ENCODE measurements at places on chromosomes 1 and 21.

DNA sequence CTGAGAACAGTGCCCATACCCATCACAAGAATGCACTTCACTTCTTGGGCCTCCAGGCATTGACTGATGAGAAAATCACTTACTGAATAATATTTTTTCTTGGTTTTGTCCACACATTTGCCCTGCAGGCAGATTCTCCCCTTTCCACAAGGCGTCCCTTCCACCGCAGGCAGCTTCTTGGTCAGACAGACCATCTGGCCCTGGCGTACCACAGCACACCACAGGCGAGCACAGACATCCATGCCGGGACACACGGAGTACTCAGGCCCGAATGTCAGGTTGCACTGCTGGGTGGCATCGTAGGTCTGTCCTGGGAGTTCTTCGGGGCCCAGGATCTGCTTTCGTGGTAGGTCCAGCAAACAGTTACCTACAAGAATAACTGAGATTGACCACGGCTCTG is 32.5 kb downstream of the ADAMTS5 start:
- no peak for DNase-seq

GRCh38 chr1:182149411-182149965 is 88.0 kb upstream of the ZNF648 start:
- peak; percentile 67 for DNase-seq

DNA sequence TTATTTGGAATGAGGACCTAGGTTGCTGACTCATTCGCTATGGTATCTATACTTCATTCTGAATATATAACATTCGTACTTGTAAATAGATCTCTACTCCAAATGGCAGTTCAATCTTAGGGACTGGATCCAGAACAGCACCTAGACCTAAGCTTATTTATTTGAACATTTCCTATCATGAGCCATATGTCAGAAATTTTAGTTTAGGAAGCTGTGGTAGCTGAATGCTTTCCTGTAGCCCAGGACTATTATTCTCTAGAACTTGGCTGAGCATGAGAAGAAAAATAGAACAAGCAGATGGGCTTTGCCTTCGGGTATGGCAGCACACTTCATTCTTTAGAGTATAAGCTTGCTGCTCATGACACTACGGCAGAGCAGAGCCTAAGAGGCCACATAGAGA is 1114.4 kb upstream of the B3GALT2 start:
- DNase-seq = no peak

- DNase-seq = no peak
Measured at GRCh38 chr1:226656601-226657277, 82.3 kb downstream of the ITPKB start.

DNA sequence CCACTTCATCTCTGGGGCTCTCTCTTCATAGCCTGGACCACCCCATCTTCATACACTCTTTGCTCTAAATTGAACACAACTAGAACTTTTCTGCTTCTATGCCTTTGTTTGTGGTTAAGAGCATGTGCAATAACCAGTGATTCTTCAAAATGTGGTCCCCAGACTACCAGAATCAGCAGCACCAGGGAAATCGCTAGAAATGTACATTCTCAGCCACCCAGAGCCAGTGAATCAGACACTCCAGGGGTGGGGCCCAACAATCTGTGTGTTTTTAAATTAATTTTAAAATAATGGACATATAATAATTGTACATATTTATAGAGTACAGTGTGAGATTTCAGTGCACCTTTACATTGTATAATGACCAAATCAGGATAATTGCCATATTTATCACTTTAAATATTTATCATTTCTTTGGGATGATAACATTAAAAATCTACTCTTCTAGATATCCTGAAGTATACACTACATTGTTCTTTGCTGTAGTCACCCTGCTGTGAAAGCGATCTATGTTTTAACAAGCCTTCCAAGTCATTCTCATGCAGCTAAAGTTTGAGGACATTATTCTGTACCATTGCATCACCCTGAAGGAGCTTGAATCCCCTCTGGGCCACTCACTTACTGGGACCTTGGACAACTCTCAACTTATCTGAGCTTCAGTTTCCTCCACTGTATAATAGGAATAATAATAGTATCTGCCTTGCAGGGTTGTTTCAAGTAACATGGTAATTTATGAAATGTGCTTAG is 10.8 kb downstream of the GRHL3 start:
- no peak for DNase-seq

GRCh38 chr1:39666772-39667171 is 5.1 kb downstream of the NT5C1A start:
- no peak for DNase-seq

DNA sequence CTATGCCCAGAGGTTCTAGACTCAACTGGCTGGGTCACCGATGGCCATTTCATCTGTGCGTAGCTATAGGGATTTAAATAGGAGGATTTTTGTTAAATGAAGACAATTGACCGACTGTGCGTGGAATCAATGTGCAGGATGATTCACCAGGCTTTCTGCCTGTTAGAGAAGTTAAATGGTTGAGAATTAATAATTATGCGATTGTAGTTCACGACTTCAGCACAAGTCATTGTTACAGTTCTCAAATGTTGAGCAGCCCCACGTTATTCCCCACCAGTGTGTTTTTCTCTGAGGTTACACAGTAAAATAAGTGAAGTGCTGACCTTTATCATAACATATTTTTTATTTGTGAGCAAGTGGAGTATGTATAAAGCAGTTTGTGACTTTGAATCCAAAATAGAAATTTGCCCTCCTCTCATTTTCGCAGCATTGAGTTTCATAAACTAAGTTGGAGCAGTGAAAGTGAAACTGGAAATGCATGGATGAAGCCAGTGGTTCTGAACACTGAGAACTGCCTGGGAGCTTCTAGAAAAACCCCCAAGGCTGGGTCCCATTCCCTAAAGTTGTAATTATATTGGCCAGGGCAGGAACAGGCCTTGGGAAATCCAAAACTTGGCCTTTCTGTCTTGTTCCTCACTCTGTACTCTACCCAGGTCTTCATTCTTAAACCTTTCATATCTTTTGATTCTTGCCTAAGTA is 102.6 kb downstream of the GALNT2 start:
- DNase-seq = no peak

DNA sequence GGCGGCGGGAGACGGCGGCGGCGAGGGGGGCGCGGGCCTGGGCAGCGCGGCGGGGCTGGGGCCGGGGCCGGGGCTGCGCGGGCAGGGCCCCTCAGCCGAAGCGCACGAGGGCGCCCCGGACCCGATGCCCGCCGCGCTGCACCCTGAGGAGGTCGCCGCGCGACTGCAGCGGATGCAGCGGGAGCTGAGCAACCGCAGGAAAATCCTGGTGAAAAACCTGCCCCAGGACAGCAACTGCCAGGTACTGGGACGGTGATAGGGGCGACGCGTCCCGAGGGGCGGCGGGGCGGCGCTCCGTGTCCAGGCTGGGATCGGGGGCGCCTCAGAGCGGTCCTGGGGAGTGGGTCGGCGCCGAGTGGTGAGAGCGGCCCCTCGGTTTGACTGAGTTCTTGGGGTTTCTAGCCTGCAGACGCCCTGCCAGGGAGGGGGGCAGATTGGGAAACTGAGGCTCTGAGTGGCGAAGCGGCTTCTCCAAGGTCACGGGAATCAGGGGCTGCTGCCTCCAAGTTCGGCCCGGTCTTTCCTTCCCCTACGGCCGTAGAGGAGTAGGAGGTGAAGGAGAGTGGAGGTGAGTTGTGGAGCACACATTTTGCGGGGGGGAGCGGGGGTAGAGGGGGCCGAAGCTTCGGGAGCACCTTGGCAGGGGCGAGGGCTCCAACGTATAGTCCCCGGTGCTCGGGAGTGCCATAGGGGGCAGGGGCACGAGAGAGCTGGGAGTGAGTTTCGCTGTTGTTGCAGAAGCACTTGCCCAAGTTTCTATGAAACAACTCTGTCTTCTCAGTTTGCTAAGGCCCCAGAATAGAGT is 508 bp downstream of the RAVER2 start:
- no peak for DNase-seq

- no peak for DNase-seq
Measured at GRCh38 chr1:202210385-202210784, 16.8 kb downstream of the LGR6 start.

DNA sequence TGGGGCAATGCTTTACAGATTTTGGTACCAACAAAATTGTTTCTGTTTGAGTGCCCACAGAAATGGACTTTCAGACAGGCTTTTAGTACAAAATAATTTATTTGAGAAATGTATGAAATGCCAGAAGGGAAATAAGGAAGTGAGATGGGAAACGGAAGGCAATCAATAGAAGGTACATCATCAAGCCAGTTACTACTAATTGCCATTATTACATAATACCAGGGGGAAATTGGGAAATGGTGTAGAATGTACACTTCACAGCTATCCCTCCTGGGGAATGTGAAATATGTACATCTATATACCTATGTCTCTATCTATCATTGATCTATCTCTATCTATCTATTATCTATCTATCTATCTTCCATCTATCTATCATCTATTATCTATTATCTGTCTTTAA is 264.6 kb upstream of the B3GALT2 start:
- DNase-seq = no peak

DNA sequence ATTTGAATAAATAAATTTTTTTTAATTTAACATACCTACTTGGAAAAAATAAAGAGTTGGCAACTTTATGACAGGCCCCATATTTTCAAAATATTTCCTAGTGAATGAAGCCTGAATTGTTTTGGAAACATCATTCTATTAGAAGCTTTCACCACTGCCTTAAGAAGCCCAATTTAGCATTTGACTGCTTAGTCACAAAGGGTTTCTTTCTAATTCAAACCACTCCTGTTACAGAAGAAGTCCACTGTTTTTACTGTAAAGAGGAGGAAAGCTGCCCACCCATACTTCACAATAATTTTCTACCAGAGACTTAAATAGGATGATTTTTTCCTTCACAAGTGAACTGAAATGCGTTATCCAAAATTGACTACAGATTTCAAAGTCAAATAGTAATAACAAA is 534.6 kb upstream of the PTBP2 start:
- DNase-seq = no peak

DNA sequence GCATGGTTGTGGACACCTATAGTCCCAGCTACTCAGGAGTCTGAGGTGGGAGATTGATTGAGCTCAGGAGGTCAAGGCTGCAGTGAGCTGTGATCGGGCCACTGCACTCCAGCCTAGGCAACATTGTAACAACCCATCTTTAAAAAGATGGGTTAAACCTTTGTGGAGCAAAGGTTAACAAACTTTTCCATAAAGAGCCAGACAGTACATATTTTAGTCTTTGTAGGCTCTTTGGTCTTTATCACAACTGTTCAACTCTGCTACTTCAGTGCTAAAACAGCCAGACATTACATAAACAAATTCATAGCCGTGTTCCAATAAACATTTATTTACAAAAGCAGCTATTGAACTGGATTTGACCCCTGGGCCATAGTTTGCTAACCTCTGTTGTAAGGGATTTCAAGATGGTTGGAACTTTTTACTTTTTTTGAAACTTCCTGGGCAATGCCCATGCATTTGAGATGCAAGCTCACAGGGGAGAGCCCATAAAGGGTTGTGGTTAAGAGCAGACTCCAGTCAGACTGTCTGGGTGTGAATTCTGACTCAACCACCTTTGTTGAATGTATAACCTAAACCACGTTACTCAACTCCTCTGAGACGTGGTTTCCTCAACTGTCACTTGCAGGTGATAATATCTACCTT is 10.8 kb downstream of the INAVA start:
- no peak for DNase-seq

DNA sequence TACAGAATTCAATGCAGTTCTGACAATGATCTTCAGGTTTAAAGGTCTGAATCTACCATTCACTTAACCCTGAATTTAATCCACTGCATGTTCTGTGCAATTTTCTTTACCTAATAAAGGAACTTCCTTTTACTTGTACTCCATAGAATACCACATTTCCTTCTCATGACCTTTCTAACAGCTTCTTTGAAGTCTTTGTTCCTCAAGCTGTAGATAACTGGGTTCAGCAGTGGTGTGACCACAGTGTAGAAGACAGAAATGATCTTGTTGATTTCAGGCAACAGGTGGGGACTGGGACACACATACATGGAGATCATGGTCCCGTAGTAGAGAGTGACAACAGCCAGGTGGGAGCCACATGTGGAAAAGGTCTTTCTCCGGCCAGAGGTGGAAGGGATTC is 878 bp downstream of the OR11L1 start:
- no peak for DNase-seq

DNA sequence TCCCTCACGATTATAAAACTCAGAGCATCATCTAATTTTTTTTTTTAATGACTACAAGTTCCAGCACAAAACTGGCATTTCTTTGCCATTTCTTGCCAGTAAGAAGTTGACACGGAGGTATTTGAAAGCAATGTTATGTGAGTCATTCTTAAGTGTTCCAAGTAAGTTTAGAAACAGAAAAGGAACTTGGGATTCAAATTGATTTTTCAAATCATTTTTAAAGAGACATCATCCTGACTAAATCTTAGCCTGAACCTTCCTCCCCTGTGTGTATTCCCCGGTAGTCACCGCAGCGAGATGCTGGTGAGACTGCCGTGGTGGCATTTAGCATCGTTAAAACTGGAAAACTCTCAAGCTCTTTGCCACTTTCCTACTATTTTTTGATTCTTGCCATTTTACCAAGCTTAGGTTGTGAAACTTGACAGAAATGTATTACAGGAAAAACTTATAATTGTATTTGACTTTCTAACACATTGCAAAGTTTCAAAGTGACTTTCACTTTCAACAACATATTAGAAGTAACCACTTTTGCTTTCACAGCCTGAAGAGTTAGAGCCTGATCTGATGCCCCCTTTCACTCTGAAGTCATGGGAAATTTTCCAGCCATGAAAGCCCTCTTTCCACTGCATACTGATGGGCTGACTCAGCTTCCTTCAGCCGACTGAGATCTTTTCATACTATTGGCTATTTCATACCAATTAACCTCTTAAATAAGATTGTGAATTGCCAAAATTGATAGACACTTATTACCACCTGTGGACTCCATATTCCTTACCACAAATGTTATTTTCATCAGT is 61.4 kb downstream of the OLFML2B start:
- DNase-seq = peak; percentile 75

GRCh38 chr1:117599286-117600221 is 6.3 kb upstream of the TENT5C start:
- DNase-seq = no peak

DNA sequence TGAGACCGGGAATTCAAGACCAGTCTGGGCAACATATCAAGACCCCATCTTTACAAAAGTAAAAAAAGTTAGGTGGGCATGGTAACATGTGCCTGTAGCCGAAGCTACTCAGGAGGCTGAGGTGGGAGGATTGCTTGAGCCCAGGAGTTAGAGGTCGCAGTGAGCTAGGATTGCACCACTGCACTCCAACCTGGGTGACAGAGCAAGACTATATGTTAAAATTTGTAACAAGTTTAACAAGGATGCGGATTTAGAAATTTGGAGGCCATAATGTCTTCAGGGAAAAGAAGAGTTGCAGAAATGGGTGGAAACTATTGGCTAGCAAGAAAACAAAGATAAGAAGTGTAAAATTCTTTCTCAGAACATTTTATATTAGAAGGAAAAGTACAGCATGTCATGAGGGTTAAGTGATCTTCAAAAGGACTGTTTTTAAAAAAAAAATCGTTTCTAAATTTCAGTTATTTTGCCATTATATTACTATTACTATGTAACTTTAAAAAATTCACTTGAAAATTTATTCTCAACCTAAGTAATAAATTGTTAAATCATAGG is 17.6 kb downstream of the SOAT1 start:
- no peak for DNase-seq

DNA sequence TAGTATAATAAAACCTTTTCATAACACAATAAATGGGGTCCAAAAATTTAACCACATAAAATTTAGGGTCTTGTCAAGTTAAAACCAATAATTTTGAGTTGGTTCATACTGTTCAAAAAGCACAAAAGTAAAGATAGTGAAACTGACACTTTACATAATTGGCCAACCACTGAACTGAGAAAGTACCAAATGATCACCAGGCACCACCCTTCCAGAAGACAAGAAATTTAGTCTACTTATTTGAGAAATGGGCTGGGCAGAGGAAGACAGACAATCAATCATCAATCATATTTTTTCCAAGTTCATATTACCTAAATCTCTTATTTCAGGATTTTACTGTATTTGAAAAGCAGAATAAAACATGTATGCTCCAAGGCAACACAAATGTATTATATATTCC is 6.5 kb upstream of the GOLPH3L start:
- no peak for DNase-seq

Data from kidney epithelial cell (primary cell).